ENCODE measurements at places on chromosomes 3 and 15.

GRCh38 chr15:70714015-70714414 is 49.3 kb downstream of the UACA start:
- DNase-seq: no peak

- no peak for DNase-seq
Measured at GRCh38 chr15:88127432-88127790, 129.1 kb downstream of the NTRK3 start.

DNA sequence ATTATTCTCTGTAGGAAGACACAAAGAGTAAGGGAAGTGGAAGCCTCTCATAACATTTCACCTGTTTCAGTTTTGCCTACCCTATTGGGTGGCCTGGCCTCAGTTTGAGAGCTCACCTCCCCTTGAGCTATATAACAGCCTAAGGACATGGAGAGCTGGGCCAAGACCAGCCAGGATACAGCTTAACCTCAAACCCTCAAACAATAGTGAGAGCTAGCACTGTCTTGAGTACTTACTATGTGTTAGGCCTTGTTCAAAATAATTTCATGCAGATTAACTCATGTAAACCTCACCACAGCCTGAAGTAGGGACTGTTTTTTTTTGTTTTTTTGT is 15.0 kb upstream of the TBL1XR1 start:
- DNase-seq: no peak

DNA sequence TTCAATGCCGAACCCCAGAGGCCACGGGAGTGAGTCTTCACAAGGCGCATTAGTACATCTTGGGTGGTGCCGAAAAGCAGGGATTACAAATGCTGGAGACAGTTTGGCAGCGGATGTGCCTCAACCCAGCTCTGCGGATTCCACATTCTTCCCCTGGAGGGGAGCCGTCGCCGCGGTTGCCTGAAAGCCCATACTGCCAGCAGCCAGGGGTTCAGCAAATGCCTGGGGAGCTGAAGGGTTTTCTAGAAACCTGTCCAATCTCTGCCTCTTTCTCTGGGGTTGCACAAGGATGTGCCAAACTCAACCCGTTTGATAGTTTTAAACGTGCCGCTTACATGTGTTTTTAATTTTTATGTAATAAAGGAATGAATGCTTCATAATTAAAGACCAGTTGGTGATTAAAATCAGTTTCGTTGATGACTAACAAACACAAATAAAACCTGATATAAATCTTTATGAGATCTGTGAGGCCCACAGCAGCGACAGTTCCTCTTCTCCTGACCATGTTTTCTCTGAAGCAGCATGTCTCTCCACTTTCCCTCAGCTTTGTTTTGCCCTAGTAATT is 74.6 kb upstream of the LEKR1 start:
- no peak for DNase-seq

- no peak for DNase-seq
Measured at GRCh38 chr15:57549935-57550334, 41.8 kb upstream of the MYZAP start.

DNA sequence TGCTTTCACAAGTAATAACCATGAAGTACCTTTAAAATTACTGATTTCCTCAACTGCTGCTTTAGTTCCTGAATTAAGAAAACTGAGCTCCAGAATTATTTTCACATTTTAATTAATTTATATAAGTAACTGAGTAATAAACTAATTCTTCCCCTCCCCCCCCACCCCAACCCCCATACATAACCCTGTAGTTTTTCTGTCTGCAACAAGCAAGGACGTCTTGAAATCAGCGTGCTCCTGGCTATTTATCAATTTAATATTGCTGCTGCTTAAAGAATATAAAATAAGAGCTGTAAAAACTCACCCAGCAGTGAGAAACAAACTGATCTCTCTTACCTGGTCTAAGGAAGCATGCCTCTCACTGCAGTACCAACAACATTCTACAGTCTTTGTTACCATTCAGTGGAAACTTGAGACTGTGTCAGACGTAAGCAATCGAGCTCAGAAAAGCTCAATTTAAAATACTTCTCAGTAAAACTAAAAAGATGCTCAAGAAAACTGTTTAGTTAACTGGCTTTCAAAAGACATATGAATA is 121.0 kb downstream of the TFDP2 start:
- peak; percentile 51 for DNase-seq

- DNase-seq: no peak
Measured at GRCh38 chr3:127758013-127758412, 64.3 kb downstream of the MGLL start.

GRCh38 chr15:100720406-100720967 is 118.1 kb downstream of the ASB7 start:
- DNase-seq: peak; percentile 17

DNA sequence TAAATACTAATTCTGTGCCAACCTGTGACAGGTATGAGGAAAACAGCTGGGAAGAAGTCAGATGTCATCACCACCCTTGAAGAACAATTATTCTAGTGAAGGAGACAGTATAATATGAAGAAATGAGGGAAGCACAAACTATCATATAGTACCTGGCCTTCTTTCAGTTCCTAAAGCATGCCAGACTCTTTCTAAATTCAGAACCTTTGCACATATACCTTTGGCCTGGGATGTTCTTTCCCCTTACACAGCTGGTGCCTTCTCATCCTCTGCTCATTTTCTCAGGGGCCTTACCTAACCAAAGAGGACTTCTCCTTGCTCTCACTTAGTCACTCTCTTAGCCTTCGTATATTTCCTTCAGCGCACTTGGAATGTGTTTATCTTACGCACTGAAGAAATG is 19.0 kb downstream of the ATOSA start:
- no peak for DNase-seq

DNA sequence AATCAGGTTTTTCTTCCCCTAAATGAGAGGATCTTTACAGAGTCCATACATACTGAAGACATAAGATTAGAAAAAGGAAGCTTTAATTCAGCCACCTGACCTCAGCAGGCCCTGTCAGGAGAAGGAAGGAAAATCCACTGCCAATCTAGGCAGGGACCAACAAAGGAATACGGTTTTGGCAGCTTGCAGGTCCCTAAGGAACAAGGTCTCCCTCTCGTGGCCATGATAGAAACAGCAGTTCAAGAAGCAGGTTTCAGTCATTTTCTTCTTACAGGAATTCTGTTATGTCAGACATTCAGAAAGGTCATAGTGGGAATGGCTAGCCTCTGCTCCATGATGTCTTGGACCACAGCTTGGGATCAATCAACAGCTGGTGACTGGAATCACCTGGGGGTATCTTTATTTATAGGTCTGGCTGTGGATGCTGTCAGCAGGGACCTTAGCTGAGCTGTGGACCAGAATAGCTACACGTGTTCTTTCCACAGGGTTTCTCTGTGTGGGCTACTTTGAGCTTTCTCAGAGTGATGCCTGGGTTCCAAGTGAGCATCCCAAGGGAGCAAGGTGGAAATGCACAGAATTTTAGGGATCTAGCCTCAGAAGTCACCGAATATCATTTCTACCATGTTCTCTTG is 9.4 kb upstream of the CMSS1 start:
- DNase-seq: no peak

DNA sequence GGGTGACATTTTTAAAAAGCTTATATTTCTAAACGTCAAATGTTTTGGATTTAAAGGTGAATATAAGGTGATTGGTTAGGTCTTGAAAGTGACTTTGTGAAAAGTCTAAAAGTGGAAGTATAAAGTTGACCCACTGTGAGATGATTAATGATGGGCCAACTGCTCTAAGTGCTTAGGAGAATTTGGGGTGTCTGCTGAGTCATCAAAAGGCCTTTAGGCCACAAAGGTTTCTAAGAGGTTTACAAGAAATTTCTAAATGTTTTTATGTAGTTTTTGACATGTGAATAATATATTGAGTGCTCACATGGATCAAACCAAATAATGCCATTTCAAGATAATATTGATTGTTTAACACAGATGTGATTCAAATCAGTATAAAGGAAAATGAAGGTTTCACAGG is 39.2 kb upstream of the SLC2A2 start:
- DNase-seq: no peak
